DMS53 (cell line): ENCODE measurements at places on chromosomes 5 and 9.

GRCh38 chr5:3118340-3118739 is 366.9 kb upstream of the IRX2 start:
- no peak for DNase-seq

DNA sequence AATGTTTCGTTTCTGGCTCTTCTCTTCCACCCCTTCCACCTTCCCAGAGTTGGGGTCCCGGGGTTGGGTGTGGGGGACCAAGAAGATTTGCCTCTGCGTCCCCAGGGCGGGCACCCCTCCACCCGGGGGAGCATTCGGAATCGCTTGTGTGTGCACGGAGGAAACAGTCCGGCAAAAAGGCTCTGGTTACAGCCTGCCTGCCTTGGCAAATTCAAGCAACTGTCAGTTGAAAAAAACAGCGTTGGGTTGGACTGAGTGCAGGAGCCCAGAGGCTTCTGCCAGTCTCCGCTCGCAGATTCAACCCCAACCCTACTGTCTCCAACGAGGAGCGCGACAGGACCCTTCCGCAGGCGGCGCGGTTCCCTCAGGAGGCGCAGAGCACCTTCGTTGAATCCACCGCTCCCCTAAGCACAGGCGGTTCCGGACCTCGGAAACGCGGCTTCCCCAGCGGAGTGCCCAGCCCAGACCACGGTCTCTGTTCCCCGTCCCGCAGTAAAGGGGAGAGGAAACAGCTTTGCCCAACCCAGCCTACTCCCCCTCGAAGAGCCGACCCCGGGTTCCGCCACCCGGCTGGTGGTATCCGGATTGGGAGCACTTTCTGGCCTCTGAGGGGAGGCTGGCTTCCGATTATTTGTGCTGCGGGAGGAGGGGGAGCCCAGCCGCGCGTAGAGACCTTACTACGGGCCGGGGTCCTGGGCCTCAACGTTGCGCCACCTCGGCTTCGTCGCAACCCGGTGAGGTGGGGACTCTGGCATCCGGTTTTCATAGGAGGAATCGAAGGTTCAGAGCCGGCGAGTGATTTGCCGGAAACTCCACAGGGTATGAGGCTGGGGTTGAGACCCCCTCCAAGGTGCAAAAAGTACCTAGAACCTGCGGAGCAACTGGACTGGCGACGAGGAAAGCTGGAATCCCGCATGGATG is 9.6 kb downstream of the LHX6 start:
- peak; percentile 41 for DNase-seq

DNA sequence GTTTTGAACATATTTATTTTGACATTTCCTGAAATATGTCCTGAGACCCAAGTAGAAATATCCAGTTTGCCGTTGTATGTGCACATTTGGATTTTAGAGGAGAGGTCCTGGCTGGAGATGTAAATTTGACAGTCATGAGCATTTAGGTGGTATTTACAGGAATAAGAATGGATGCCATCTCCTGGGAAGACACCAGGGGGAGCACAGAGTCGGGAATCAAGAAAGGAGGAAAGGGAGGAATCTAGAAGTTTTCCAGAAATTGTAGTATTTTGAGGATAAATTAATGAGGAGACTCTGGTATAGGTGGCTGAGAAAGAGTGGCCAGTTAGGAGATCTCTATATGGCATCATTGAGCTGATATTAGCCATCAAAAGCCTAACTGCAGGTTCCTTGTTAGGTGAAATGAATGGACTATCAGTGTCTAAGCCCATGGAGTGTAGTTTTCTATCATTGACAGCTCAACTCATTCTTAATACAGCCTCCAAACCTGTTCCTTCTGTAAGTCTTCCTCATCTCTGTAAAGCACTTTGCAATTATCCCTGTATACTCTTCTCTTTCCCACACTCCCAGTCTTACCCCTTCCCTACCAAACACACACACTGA is 7.2 kb downstream of the GAPT start:
- DNase-seq = peak; percentile 63

GRCh38 chr5:110634475-110634874 is 92.0 kb downstream of the TMEM232 start:
- DNase-seq = no peak

DNA sequence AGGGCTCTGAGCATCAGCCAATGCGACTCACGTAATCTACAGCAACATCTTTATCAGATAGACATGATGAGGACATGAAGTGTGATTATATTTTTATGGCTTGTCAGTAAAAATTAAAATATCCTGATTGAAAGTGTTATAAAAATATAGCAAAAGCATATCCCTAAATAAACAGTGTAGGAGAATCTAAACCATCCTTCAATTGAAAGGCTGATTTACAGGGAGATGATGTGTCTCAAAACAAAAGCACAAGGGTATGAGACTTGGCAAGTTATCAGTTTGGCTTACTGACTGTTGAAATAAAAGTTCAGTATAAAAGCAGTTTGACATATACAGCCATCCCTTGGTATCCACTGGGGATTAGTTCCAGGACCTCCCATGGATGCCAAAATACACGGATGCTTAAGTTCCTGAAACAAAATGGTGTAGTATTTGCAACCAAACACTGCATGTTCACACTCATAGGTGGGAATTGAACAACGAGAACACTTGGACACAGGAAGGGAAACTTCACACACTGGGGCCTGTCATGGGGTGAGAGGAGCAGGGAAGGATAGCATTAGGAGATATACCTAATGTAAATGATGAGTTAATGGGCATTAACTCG is 149.9 kb upstream of the MAP1B start:
- DNase-seq = no peak

DNA sequence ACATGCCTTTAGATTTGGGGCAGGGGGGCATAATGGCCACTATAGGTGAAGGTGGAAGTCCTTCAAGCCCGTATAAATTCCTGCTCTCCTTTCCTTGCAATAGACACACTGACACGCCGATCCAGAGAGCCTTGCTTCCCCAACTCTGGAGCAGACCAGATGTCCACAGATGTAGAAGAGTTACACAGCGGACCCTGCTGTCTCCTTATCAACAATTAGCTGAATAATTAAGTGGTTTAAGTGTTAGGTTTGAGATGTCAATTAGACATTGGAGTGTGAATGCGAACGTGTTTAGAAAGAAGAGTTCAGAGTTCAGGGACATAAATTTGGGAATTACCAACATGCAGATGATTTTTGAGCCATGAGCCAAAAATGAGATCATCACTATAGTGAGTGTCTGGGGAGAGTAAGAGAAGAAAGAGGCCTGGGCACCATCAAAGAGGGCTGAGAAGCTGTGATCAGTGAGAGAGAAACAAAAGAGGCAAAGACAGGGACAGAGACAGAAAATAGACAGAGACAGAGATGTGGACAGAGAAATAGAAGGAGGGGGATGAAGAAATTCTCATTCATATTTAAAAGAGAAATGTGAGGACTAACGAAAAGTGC is 734.4 kb upstream of the ADAMTS16 start:
- no peak for DNase-seq

- no peak for DNase-seq
Observed at GRCh38 chr5:2505217-2505616, 246.3 kb downstream of the IRX2 start.

GRCh38 chr9:74951725-74952151 is 974 bp downstream of the C9orf40 start:
- peak; percentile 64 for DNase-seq

- no peak for DNase-seq
Observed at GRCh38 chr9:113611461-113612215, 148.1 kb downstream of the RGS3 start.

GRCh38 chr5:39164529-39165402 is 54.6 kb downstream of the FYB1 start:
- DNase-seq = peak; percentile 15

DNA sequence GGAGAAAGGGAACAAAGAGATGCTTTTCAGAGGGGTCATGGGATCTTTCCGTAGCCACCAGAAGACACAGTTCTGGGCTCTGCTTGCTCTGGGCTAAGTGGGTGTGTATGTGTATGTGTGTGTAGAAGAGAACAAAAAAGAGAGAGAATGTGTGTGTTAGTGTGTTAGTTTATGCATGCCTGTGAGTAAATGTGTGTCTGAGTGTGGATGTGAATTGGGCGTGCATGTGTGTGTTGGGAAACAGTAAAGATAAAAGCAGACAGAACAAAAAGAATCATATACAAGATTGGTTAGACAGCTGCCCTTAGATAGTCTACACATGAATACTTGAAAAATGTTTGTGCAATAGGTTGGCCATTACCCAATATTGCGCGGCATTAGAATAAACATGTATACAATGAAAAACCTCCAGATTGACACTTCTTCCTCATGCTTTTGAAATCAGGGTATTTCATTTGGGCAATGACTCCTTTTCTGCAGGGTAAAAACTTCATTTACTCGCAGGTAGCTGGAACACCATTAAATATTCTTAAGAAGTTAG is 36.5 kb upstream of the HSPA9 start:
- peak; percentile 39 for DNase-seq

DNA sequence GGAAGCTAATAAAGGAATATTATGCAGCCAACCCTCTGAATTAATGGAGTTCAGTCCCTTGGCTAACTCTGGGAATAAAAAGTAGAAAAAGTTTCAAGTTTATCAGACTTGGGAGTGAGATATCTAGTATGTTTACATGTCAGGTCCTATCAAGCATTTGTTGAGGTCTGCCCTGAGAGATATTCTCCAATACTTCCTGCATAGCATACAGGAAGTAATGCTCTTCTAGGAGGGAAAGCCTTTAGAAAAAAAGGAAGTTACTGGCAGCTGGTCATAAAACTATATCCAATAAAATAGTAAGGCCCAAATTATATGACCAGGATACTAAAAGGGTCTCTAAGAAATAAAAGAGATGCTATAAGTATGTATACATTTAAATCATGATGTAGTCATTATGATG is 594.1 kb upstream of the FTMT start:
- peak; percentile 14 for DNase-seq

GRCh38 chr9:91150998-91151717 is 210.6 kb downstream of the AUH start:
- no peak for DNase-seq

DNA sequence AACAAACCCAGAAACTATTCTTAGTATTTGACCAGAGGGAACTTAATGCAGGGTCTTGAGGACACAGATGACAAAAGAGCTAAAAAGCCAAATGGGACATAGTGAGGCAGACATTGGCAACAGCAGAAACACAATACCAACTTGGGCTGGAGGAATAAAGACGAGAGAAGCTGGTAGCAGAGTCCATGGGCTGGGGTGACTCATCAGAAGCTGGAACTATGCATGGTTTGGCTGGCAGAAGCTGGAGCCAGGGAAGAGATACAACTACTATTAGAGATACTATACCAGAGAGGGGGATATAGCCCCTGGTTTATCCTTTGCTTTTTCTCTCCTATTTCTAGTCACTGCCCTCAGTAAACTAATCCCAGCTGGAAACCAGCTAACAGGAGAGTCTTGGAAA is 29.2 kb upstream of the DPYSL3 start:
- peak; percentile 24 for DNase-seq

DNA sequence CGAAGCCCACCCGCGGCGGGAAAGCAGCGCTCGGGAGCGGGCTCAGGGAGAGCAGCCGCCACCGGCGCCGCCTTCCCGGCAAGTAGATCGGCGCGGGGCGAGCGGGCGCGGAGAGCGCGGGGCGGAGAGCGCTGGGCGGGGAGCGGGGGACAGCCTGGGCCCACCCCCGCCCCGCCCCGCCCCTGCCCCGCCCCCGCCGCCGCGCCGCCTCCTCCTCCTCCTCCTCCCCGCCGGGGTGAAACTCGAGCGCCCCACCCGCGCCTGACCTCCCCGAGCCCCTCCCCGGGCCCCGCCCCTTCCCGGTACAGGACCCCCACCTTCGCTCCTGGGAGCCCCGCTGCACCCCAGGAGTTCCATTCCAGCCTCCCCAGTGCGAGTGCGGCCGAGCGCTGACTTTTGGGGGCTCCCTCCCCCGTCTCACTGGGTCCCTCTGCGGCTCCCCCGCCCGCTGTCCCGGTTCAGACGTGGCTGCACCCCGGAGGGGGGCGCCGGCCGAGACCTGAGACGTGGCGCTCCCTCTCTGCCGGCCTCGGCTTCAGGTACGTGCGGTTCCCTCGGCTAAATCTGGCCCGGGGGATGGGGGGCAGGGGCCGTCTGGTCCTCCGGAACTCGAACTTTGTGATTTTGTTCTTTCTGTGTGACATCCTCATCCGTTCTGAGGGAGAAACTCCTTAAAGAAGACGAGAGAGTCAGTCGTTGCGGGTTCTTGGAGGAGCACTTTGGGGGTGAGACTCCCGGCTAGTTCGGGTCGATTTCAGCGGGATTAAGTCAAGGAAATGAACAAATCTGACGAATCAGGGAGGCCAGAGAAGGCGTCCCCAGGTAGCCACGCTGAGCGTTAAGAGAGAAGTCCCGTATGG is at the start of gene SEMA5A:
SEMA5A (minus strand) TSS at position 84 of the 860 bp plus-strand sequence. CDS start 166,129 bp downstream, outside the sequence.
- DNase-seq = no peak

DNA sequence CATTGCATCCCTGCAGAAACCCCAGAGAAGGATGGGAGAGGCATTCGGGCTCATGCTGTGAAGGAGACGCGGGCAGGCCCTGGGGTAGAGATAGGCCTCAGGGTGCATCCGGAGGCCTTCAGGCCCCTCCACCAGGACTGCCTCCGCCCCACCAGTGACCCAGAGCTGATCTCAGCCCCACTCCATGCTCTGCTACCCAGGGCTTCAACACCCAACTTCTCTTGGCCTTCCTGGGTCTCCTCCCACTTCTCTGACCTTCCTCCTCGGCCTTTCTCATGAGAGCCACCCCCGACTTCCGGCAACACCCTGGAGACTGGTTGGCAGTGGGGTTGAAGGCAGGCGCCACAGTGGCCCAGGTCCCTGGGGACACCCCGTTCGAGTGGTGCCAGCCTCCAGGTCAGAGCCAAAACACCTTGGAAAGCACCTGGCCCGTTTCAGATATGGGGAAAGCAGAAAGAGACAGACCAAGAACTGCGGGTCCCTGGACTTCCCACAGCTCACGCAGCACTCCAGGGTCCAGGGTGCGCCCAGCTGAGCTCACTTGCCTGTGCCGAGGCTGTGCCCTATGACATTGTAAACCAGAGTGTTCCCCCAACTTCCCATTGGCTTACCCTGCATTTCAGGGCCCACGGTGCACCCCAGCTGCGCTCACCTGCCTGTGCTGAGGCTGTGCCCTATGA is 65.1 kb upstream of the OLFM1 start:
- DNase-seq = no peak

DNA sequence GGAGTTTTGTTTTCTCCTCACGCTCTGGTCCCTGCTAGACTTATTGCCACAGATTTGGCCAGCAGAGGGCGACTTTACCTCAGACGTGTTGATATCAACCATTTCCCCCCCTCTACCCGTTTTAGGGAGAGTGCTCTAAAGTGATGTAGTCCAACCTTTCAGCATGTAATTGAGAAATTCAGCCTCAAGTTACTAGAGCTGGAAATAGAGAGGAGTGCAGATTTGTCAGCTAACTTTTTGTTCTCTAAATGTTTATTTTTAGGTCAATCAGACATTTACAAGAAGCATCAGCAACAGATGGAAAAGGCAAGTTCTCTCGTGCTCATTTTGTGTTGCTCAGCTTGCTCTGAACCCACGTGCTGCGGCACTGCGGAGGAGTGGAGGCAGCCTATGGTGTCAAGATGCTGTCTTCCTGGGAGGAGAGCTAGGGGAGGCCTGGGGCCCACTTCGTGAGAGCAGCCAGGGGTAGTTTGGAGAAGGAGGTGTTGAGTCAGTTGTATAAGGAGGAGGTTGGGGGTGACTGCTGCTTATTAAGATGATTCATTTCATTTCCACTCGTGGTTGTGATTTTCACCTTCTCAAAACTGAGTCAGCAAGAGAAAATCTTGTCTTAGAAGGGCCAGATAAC is 53.6 kb downstream of the GPR107 start:
- peak; percentile 87 for DNase-seq
